HT1080 (cell line): ENCODE measurements at places on chromosomes 6 and 20. TPM values are rescaled to one million over a fixed set of nuclear protein-coding genes. Genes with fewer than 3 reads are reported as not detected.

- no peak for DNase-seq
These were observed 37.2 kb downstream of the SCAND1 start for GRCh38 chr20:35917077-35917476.

DNA sequence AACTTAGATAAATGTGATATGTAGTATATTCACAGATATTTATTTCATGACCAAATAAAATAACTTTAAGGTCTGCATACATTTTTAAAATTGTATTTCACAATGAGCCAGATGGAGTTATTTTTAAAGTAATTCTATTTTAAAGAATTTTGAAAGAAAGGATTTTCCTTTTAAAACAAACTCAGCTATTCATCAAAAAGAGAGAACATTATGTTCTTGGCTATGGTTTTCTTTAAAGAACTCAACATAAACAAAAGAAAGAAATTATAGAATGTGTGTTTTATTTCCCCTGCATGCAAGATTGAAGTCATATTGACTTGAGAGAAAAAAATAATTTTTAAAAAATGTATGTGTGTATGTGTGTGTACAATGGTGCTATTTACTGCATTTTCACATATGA, 1023.6 kb upstream of the CITED2 start:
- DNase-seq: no peak

GRCh38 chr6:88683734-88684133, 279.7 kb downstream of the RNGTT start:
- peak; percentile 71 for DNase-seq

DNA sequence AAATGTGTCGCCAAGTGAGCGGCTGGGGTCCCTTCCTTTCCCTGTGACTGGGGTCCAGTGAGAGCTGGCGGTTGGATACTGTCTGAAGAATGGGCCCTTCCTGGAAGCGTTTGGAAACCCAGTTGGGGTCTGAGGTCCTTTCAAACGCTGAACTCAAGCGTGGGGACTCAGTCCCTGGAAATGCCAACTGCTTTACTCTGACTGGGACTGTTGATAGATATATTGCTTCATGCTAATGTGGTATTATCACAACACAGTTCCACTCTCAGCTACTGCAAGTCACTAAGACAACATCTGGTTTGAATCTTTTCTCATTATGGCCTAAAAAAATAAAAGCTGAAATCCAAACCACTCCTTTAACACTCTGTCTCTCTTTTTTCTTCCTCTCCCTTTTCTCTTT, 23.7 kb upstream of the PSMF1 start:
- no peak for DNase-seq

DNA sequence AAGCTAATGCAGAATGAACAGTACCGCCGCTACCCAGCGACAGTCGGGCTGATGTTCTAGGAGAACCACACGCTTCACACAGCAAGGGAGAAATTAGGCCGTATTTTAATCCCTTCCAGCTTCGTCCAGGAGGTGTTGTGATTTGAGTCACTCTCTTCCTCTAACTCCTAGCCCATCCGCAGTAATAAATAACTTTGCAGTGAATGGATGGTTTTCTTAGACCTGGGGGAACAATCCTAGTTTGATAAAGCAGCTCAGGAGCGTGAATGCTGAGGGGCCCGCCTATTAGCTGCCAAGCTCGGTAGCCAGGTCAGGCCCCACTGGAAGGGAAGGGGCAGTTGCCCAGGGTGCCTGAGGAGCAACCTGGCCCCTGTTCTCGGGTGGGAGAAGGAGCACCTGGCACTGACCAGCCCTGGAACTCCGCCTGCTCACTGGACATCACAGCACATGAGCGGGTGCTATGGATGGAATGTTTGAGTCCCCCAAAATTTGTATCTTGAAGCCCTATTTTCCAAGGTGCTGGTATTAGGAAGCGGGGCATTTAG, 146.0 kb upstream of the AFDN start:
- no peak for DNase-seq

GRCh38 chr6:40387871-40388264, 199.3 kb downstream of the LRFN2 start:
- no peak for DNase-seq

- no peak for DNase-seq
These were observed 588.3 kb downstream of the CD109 start for GRCh38 chr6:74284284-74284683.

DNA sequence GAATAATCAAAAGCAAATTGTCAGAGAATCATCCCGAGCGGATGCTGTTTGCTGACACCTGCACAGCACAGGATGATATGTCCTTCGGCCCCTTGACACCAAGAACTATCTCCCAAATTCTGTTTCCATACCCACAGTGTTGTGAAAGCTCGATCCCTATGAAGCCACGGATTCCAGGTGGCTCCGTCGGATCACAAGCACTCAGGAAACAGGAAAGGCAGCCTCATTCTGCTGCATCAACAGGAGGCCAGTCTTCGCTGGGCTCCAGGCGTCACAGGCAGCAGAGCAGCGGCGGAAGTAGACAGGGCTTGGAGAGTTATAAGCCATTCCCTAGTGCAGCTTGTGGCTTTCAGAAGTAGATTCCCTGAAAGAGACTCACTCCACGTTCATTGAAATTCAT, 342.3 kb downstream of the C6orf118 start:
- no peak for DNase-seq

- no peak for DNase-seq
These were observed 926 bp downstream of the PEX3 start for GRCh38 chr6:143451531-143451930.

DNA sequence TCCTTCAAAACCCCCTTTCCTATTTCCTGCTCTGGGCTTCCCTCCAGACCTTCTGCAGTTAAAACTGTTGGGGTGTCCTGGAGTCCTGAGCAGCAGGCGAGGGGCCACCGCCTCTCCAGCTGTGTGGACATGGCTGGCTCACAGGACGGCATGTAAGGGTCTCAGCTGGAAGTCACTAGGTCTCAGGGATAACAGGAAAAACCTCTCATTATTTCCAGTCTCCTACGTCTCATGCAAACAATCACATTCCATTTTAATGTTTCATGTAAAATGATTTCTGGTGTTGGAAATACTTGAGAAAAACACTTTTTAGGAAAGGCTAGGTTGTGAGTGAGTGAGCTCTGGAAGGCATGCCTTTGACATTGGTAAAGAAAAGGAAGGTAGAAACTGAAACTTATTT, 158.7 kb downstream of the SCML4 start:
- DNase-seq: peak; percentile 34

DNA sequence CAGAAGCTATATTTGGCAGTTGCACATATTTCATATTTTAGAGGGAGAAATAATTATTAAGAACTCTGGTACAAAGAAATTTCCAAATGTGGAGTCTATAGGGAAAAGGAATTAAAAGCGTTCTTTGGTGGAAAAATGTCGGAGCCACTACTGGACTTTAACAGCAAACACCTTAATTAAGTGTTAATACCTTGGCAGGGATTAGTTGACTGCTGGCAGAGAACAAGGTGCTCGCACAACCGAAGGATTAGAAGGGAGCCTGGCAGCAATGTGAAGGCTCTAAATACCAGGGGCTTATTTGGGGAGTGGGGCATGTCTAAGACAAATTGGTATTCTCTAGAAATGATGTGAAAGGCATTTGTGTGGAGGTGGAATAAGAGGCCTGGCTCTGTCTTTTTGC, 98.9 kb downstream of the PAK5 start:
- no peak for DNase-seq

DNA sequence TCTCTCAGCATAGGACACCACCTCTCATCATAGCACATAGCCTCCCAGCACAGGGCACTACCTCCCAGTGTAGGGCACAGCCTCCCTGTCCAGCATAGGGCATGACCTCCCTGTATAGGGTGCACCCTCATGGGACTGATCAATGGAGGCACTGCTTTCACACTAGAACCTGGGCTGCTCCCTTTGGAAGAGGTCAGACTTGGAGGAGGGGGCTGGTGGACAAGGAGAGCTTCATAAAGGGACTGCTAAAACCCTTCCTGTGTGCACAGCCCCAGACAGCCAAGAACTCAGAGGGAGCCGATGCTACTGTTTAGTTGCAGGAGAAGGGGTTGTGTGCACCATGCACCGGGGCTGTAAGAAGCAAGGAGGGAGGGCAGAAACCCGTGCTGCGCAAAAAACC, 21.9 kb upstream of the CST4 start:
- DNase-seq: no peak

DNA sequence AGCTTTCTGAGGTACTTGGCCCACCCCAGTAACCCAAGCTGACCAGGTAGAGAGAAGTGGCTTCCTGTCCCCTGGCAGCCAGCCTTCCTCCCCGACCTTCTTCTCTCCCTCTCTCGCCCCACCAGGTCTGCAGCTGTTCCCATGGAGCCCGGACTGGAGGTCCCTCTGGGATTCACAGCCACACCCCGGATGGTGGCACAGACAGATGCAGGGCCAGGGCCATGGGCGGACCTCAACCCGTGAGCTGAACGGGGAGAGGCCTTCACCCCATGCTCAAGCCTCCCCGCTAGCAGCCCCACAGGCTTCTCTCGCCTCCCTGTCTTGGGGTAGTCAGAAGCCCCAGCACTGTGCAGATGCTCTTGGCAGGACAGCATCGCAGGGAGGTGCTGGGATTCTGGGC, 41.3 kb downstream of the CPXM1 start:
- no peak for DNase-seq

DNA sequence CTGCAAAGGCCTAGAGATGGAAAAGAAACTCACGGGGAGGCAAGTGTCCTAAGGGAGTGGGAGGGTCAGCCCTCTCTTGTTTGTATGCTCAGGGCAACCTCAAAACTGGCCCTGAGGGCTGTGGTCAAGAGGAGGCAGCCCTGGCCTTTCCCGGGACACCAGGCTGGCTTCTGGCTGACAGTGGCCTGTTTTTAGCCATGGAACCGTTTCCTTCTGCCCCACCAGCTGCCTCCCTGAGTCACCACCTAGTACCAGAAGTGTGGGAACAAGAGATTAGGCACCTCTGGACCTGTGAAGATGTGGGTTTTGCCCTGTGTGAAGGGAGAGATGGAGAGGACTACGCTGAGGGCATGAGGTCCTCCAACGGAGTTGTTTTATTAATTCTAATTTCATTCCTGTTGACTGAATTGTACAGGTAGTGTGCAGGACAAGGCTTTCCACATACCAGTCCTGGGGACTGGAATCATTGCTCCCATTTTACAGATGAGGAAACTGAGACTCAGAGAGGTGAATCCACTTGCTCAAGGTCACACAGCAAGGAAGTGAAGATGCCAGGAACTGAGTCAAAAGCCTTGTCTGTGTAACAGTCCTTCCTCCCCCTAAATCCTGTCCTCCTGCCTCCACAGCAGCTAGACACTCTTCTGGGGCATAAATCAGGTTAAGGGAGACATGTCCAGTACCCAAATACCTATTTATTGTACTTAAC, 5.5 kb downstream of the FOXS1 start:
- peak; percentile 21 for DNase-seq

- DNase-seq: peak; percentile 69
These were observed 377.0 kb upstream of the NOX3 start for GRCh38 chr6:155832596-155832995.

DNA sequence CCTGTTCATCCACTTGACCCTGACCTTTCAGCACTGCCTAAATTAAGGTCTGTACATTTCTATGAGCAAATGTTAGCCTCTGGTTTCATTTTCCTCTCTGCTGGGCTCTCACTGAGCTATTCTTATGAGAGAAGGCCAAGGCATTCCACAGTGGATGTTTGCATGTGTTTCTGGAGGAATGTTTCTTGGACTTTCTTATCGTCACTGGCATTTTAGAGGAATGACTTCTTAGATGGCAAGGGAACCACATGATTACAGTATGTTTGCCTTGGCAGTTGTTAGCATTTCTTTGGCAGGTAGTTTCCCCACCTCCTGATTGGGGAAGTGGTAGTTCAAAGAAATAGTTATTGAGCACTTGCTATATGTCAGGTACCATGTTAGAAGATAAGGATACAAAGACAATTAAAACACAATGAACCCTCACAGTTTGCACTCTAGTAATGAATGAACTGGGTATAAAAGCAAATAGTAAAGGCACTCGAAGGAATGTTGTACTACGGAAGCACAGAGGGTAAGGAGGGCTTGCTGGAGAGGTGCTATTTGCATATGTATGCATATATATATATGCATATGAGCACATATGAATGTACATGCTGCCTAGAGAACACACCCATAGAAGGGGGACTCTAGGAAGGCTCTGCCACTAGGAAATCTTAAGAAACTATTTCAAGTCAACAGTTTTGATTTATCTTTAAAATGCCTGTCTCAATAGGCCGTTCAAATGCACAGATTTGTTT, 307.4 kb downstream of the EYA4 start:
- DNase-seq: peak; percentile 8

DNA sequence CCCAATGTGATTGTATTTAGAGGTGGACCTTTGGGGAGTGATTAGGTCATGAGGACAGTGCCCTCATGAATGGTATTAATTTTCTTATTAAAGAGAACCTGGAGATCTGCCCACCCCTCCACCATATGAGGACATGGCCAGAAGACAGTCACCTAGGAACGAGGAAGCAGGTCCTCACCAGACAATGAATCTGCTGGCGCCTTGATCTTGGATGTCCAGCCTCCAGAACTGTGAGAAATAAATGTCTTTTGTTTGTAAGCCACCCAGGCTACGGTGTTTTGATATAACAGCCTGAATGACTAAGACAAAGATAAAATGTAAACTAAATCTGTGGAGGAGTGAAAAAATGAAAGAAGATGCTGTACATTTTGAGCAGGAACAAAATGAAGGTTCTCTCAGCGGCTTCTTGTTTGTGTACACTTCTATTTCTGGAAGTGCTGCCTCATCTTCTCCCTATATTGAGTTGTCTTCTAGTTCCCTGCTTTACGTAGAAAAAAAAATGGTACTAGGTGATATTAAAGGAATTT, 1.5 kb upstream of the IPCEF1 start:
- DNase-seq: no peak

GRCh38 chr20:8388141-8388540, 256.1 kb downstream of the PLCB1 start:
- DNase-seq: peak; percentile 77

GRCh38 chr6:129617986-129618385, 92.0 kb downstream of the ARHGAP18 start:
- DNase-seq: no peak

- no peak for DNase-seq
These were observed 401.2 kb upstream of the MANEA start for GRCh38 chr6:95175927-95176675.

- no peak for DNase-seq
These were observed 239.9 kb upstream of the CEP162 start for GRCh38 chr6:84467296-84467695.

Gene PAK1IP1
- total RNA-seq: 57.9 and 64.3 TPM in 2 replicates

Gene PAK5
- total RNA-seq: not detected in 2 replicates

Gene RSPO4
- total RNA-seq: 0.30 and 0.32 TPM in 2 replicates

Gene MRAP2
- total RNA-seq: 0.43 TPM in 2 replicates

Gene THBS2
- 19.9 TPM in 2 replicates for total RNA-seq

Gene CD83
- total RNA-seq: 8.3 and 9.6 TPM in 2 replicates

Gene SULF2
- total RNA-seq: 5.6 and 6.6 TPM in 2 replicates

Gene MCM9
- 3.2 and 5.3 TPM in 2 replicates for total RNA-seq

Gene RNGTT
- total RNA-seq: 17.0 and 18.1 TPM in 2 replicates
